ENCODE measurements at places on chromosomes 11 and 22. TPM values are rescaled to one million over a fixed set of nuclear protein-coding genes. Genes with fewer than 3 reads are reported as not detected.

- DNase-seq = no peak
Observed at GRCh38 chr22:50276143-50276542, 6.0 kb upstream of the MAPK11 start.

PANX3 gene
- not detected for polyA plus RNA-seq

DNA sequence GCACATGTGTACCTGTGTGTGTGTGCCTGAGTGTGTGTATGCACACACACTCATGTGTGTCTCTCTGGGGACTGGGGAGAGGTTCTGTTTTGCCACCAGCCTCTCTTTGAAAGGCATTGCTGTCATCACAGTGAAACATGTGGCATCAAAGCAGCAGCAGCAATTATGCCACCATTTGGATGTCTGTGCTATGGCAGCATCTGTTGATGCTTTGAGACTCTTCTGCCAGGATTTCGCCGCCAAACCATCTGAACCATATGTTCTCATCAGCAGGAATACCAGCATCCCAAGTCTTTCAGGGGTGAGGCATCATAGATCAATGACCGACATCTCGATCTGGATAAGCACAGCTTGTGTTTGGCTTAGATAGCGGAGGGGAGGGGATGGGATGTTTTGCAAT lies 168.6 kb downstream of the FAT3 start:
- DNase-seq = no peak

MRGPRF gene
- 18.9 TPM for polyA plus RNA-seq

DNA sequence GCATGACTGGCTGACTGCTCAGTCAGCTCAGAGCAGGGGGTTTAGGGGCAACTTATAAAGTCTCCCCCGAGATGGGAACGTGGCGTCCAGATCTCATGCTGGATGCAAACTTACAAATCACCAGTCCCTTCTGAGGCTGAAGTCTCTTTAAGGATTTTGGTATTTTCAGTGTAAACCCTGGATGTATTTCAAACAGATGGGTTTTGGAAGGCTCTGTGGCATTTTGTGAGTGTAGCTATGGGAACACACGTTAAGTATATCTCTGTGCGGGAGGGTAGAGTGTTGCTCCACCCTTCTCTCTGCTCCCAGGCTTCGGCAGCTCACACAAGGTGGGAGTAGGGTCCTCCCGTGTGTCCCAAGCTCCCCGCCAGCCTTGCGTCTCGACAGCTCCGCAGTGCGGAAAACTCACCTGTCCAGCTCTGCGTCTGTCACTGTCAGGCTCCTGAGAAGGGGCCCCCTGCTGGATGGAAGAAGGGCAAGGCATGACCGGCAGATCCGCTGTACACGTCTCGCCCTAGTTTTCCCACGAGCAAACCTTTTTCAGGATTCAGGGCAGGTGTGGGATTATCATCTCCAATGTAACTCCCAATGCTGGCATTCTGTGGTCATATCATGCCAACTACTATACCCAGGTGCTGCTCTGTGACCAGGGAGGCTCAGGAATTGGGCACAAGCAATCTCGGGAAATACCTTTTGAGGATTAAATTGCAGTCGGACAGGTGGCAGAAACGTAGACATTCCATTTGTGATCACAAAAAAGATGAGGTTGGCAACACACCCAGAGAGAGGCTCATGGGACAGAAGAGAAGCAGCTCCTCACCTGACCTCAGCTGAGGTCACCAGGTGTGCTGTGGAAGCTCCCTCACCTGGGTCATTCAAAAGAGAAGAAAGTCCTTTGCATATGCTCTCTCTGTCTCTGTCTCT lies 313.9 kb upstream of the B3GAT1 start:
- DNase-seq = no peak

- no peak for DNase-seq
Observed at GRCh38 chr11:130787092-130787616, 129.1 kb downstream of the SNX19 start.

USP2 gene
- 10.4 TPM for polyA plus RNA-seq

DNA sequence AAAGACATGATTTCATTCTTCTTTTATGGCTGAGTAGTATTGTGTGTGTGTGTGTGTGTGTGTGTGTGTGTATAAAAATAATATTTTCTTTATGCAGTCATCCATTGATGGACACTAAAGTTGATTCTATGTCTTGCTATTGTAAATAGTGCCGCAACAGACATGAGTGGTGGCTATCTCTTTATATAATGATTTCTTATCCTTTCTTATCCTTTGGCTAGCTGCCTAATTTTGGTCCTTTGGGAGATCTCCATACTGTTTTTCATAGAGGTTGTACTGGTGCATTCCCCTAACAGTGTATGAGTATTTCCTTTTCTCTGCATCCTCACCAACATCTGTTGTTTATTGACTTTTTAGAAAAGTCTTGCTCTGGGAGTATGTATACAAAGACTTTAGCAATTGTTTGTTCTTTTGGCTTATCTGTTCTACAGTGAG lies 107.0 kb downstream of the STIM1 start:
- DNase-seq = no peak

DNA sequence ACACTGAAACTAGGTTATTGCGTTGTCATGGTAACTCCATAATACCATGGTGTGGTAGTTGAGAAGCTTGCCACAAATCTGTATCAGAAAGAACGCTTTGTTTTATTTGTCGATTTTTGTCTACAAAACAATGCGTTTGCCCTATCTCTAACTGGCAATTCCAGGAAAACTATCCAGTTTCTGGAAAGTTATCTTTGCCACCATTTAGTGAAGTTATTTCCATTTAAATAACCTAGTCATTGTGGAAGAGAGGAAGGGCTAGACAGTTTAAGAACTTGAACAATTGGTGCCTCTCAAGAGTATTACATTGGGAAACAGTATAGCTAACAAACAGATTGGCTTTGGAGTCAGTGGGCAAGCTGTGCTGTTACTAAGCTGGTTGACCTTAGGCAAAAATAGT lies 7.9 kb downstream of the HSD17B12 start:
- no peak for DNase-seq

NOX4 gene
- polyA plus RNA-seq = 62.9 TPM

DNA sequence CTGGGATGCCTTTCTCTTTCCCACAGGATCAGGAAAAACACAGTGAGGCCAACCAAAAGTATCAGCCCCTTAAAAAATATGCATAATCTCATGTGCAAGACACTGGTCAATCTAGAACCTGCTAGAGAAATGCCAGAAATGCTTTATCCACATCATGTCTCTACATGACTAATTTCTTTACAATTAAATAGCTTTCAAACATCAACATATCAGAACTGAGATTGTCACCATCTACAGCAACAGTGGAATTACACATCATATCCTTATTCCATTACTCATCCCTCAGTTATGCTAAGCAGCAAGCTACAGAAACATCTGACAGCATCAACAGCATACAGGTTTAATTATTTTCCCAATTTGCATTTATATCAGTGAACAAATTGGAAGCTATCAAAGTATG lies 78.8 kb downstream of the DDIAS start:
- no peak for DNase-seq

SGSM1 gene
- polyA plus RNA-seq = 2.7 TPM

DNA sequence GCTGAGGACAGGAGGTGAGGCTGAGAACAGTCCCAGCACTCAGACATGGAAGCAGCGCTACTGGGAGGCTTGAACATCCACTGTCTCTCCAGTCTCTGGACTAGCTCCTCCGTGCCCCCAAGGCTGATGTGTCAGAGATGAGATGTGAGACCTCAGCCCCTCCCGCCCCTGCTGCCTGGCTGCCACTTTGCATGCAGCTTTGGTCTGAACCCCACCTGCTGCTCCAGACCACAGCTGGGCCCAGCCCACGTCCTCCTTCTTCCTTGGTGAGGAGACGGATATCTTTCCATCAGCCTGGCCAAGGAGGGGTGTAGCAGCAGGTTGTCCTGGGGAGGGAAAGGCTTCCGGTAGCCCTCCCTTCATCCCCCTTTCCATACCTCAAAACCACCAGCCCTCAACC lies 148.0 kb upstream of the B3GAT1 start:
- DNase-seq = no peak

DNA sequence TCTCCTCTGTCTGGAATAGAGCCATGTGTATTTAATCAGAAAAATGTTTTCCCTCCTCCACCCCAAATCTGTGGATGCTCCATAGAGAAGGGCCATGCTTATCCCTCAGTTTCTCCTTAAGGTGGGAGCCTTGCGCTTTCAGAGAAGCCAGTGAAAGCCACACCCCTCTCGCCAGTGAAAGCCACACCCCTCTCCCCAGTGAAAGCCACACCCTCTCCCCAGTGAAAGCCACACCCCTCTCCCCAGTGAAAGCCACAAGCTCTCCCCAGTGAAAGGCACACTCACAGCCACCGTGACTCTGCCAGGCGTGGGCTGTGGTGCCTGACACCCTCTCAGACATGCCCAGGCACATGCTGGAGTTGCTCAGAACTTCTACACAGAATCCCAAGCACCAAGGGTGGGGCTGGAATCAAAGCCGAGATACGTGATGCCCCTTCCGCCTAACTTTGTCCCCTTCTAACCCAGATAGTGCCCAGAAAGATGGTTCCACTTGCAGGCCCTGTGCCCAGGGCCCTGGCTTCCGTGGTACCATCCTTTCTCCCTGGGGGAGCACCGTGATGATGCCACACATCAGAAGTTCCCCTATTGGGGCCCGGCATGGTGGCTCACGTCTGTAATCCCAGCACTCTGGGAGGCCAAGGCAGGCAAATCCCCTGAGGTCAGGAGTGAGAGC lies 16.5 kb upstream of the PRR5 start:
- DNase-seq = no peak

SAA2 gene
- polyA plus RNA-seq = not detected

All from left kidney (tissue), 8 donors.